ENCODE measurements at places on chromosomes 7 and 10. TPM values are rescaled to one million over a fixed set of nuclear protein-coding genes. Genes with fewer than 3 reads are reported as not detected.

The FRAT1 gene
- 7.7 TPM for polyA plus RNA-seq

The UCN3 gene
- polyA plus RNA-seq = not detected

DNA sequence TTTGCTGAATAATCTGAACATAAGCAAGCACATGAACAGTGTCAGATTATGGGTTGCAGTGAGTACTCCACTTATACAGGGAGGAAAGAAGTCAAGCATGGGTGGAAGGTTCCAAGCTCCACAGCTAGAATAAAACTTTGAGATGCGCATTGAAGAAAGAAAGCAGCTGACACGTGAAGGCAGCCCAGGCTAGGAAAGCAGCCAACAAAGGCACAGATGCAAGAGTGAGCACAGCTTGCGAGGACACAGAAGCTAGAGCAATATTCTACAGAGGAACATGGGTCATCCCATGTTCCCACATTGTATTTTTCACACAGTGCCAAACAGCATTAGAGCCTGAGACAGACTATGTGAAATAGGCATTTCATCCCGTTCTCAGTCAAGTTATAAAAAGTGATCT lies 194.6 kb upstream of the TBX20 start:
- no peak for DNase-seq

DNA sequence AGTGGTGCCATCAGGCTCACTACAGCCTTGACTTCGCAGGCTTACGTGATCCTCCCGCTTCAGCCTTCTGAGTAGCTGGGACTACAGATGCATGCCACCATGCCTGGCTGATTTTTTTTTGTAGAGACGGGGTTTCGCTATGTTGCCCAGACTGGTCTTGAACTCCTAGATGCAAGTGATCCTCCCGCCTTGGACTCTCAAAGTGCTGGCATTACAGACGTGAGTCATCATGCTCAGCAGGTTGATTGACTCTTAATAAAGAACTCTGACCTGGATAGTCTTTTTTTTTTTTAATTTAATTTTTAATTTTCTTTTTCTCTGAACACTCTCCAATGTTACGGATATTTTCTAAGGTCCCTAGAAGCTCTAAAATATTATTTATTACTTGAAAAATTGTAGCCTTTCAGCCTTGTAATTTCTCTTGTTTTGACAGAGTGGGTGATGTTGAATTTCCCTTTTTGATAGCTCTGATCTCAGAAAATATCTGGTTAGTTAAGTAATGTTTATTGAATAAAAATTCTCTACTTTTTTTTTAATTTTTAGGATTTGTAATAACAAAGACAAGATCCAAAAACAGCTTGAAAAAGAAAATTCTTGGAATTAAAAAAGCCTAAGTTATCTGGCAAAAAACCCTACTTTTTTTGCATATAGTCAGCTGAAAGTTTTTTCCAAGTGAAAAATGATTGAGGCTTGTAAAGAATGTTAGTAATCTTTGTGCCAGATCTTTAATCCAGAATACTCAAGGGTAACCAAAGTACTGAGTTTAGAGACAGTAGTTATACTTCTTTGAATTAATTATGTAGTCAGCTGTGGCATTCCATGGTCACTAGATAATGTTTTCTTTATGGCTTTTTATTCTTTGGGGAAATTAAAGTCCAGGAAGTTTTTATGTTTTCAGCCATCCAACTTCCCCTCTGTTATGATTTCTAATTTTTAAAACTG lies 26.7 kb downstream of the TBC1D12 start:
- no peak for DNase-seq

DNA sequence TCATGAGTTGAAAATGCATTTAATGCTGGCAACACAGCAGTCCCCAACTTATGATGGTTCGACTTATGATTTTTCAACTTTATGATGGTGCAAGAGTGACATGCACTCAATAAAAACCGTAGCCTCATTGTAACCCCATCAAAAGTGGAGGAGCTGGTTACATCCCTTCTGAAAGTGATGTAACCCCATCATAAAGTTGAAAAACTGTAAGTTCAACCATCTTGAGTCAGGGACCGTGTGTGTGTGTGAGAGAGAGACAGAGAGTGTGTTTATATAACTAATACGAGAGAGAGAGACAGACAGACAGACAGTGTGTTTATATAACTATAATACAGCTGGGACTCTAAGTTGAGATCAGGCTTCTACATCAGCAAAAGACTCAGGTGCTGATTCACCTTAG lies 21.0 kb downstream of the ANXA11 start:
- no peak for DNase-seq

- DNase-seq = no peak
Measured at GRCh38 chr10:124957404-124957947, 15.6 kb downstream of the ZRANB1 start.

DNA sequence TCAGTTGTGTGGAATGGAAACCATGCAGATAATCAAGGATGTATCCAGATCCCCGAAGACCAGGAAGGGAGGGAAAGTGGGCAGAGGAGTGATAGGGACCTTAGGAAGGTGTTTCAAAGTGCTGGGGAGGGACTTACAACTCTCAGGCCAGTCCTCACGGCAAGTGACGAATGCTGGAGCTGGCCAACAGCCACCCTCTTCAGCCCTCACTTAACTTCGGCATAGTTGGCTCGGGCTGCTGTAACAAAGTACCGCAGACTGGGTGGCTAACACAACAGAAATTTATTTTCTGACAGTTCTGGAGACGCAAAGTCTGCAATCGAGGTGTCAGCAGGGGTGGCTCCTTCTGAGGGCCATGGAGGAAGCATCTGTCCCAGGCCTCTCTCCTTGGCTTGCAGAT lies 265.9 kb upstream of the YAE1 start:
- no peak for DNase-seq

Measured in spleen (tissue), 13 donors.